Esophagus muscularis mucosa (tissue), 4 donors: ENCODE measurements at places on chromosomes 3 and 15. TPM values are rescaled to one million over a fixed set of nuclear protein-coding genes. Genes with fewer than 3 reads are reported as not detected.

The THAP10 gene
- 2.9 TPM for total RNA-seq

The ZNF609 gene
- total RNA-seq, result 49.9 TPM

The ZIC1 gene
- total RNA-seq, result not detected

The LRRC34 gene
- total RNA-seq, result 2.2 TPM

The DAZL gene
- not detected for total RNA-seq

The GOLGA6L10 gene
- total RNA-seq, result 0.71 TPM

The WDR76 gene
- 5.8 TPM for total RNA-seq

The RETNLB gene
- not detected for total RNA-seq

GRCh38 chr3:156543043-156543555 is 11.8 kb downstream of the SSR3 start:
- no peak for DNase-seq
- peaks cover 92% of the 10 kb centered on the region for H3K4me1 ChIP-seq
- no peaks in the 10 kb centered on the region for H3K27me3 ChIP-seq
- H3K4me3 ChIP-seq, result no peak overlapping the region
- peak overlapping the region; percentile 79 for H3K27ac ChIP-seq

DNA sequence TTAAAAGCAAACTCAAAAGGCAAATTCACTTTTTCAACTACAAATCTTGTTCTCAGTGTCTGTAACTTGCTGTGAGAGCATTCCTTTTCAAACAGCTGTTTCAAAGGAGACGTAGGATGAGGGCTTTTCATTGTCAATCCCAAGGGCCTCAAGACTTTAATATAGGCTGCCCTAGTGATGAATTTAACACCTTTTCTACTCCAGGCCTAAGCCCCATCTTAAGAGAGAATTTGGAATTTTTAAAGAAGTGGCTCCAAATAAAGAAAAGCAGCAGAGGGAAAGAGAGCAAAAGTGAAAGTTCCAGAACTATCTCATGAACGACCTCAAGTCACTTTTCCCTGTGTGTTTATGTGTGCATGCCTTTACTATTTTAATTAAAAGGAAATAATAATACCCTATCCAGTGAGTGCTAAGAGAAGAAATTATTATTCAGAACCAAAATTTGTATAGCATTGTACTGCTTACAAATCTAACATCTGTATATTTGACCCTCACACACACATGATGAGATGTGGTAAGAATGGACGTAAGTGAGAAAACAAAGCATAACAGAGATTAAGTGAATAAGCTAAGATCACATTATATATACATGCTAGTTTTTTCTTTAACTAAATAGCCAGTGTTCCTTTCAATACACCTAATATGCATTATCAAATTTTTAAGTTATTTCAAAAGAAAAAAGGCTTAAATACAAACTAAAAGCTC is 196.4 kb downstream of the VGLL3 start:
- H3K36me3 ChIP-seq, result no peaks in the 10 kb centered on the region
- H3K27me3 ChIP-seq, result no peaks in the 10 kb centered on the region
- H3K4me3 ChIP-seq, result peak overlapping the region; percentile 34
- DNase-seq, result no peak
- H3K4me1 ChIP-seq, result peaks cover 21% of the 10 kb centered on the region

GRCh38 chr15:98860281-98861041 is 147.1 kb downstream of the PGPEP1L start:
- H3K27ac ChIP-seq, result no peak overlapping the region
- H3K36me3 ChIP-seq, result no peaks in the 10 kb centered on the region
- H3K4me1 ChIP-seq, result peaks cover 82% of the 10 kb centered on the region
- no peak for DNase-seq
- no peak overlapping the region for H3K4me3 ChIP-seq

- H3K4me3 ChIP-seq, result no peak overlapping the region
- no peak for DNase-seq
- no peak overlapping the region for H3K27ac ChIP-seq
- no peaks in the 10 kb centered on the region for H3K4me1 ChIP-seq
These were observed 18.6 kb upstream of the MYZAP start for GRCh38 chr15:57573151-57573550.

- H3K4me1 ChIP-seq, result peaks cover 13% of the 10 kb centered on the region
- no peak for DNase-seq
- H3K27me3 ChIP-seq, result no peaks in the 10 kb centered on the region
These were observed 188.6 kb downstream of the NLGN1 start for GRCh38 chr3:173586166-173586565.

- H3K4me3 ChIP-seq, result no peak overlapping the region
- peaks cover 20% of the 10 kb centered on the region for H3K4me1 ChIP-seq
- H3K27ac ChIP-seq, result no peak overlapping the region
- no peak for DNase-seq
- H3K27me3 ChIP-seq, result no peaks in the 10 kb centered on the region
These were observed 61.7 kb upstream of the PPIB start for GRCh38 chr15:64224511-64224910.

GRCh38 chr3:139122221-139122581 is 77.5 kb upstream of the PRR23C start:
- H3K4me1 ChIP-seq, result no peaks in the 10 kb centered on the region
- no peak overlapping the region for H3K27ac ChIP-seq
- no peaks in the 10 kb centered on the region for H3K36me3 ChIP-seq
- H3K27me3 ChIP-seq, result no peaks in the 10 kb centered on the region
- no peak for DNase-seq
- no peak overlapping the region for H3K4me3 ChIP-seq

GRCh38 chr15:93428150-93428549 is 339.1 kb upstream of the RGMA start:
- no peak overlapping the region for H3K4me3 ChIP-seq
- H3K27ac ChIP-seq, result no peak overlapping the region
- no peaks in the 10 kb centered on the region for H3K36me3 ChIP-seq

DNA sequence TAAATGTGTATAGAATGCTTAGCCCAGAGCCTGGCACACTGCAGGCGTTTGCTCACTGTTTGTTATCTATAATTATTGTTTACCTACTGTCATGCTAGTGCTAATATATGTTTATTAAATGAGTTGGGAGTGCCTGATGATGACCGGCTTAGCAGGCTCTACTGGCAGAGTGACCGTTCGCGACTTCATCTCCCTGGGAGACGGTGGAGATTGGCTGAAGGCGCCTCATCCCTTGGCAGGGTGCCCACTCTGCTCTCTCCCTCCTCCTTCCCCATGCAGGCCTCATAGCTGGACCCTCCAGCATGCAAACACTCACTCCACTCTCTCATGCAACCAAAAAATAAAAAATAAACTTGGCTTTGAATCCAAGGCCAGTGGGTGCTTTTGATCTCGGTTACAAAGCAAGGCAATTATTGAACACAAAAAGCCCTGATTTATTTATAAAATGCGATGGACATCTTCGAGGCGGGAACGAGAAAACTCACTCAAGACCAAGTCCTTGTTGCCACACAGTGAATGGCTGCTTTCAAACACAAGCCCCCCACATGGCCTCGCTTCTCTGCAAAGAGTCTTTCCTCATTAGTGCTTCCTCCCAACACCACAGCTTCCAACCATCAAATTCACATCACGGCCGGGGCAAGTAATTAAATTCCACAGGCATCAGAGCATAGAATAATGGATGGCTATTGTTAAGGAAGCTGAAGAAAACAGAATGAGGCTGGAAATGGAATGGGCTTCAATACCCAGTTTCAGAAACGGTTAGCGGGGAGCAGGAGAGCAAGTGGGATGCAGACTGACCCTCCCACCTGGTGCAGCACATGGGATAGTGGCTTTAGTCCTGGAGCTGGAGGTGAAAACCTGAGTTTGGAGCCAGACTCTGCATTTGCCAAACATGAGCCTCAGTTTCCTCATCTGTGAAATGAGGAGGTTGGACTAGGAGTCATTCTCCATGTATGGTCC is 135.7 kb upstream of the RAD18 start:
- H3K27me3 ChIP-seq, result no peaks in the 10 kb centered on the region
- no peak overlapping the region for H3K27ac ChIP-seq
- no peak for DNase-seq
- peaks cover 6% of the 10 kb centered on the region for H3K4me1 ChIP-seq
- no peaks in the 10 kb centered on the region for H3K36me3 ChIP-seq
- no peak overlapping the region for H3K4me3 ChIP-seq

DNA sequence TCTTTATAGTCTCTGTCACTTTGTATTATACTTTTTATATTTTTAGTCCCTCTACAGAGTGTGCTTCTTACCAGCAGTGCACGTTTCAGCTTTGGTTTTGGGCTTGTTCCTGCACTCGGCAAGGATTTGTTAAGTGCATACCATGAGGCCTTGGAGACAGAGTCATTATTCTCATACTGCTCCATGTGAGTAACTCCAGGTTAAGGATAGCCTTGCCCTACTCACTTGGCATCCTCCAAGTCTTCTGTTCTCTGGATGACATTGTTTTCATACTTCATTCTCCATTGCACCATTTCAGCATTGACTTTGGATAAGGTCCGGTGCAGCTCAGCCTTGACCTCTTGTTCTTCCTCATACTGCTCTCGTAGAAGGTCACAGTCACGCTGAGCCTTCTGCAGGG is 96.4 kb downstream of the MYH15 start:
- no peak overlapping the region for H3K27ac ChIP-seq
- no peaks in the 10 kb centered on the region for H3K4me1 ChIP-seq

DNA sequence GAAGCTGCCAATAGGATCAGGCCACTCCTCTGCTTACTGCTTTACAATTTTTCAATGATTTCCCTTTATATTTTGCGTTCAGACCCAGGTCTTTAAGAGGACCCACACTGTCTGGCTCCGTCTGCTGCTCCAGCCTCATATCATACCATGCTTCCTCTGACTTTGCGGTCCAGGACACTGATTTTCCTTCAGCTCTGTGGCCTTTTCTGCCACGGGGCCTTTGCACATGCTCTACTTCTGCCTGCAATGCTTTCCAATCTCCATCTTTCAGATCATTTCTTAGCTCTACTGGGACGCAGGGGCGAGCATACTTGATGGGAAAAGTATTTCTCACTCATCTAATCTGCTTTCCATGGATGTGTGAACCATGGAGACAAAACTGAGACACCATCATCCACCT is 23.0 kb upstream of the SH3GL3 start:
- no peak overlapping the region for H3K27ac ChIP-seq
- H3K4me3 ChIP-seq, result no peak overlapping the region
- no peaks in the 10 kb centered on the region for H3K36me3 ChIP-seq
- no peak for DNase-seq
- peaks cover 36% of the 10 kb centered on the region for H3K27me3 ChIP-seq
- H3K4me1 ChIP-seq, result no peaks in the 10 kb centered on the region

DNA sequence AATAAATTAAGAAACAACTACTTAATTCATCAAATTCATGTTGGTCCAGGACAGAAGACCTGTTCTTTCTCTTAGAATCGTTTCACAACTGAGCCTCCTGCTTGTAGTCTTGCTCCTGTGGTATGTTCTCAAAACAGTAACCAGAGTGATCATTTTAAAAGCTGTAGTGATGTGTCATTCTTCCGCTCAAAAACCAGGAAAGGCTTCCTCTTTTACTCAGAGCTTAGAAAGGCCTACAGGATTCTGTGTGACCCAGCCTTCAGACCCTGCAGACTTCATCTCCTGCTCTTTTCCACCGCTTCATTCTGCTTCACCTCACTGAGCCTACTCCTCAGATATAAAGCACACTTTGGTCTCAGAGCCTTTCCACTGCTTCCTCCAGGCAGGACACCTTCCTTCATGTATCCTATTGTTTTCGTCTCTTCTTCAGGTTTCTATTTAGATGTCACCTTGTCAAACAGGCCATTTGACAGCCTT is 22.7 kb downstream of the ST6GAL1 start:
- H3K27me3 ChIP-seq, result no peaks in the 10 kb centered on the region
- H3K4me1 ChIP-seq, result peaks cover 2% of the 10 kb centered on the region
- no peak overlapping the region for H3K27ac ChIP-seq
- DNase-seq, result no peak
- H3K36me3 ChIP-seq, result no peaks in the 10 kb centered on the region
- H3K4me3 ChIP-seq, result no peak overlapping the region

- no peak overlapping the region for H3K27ac ChIP-seq
- no peaks in the 10 kb centered on the region for H3K27me3 ChIP-seq
- H3K4me3 ChIP-seq, result no peak overlapping the region
These were observed 990.7 kb downstream of the FHIT start for GRCh38 chr3:60260546-60260945.

DNA sequence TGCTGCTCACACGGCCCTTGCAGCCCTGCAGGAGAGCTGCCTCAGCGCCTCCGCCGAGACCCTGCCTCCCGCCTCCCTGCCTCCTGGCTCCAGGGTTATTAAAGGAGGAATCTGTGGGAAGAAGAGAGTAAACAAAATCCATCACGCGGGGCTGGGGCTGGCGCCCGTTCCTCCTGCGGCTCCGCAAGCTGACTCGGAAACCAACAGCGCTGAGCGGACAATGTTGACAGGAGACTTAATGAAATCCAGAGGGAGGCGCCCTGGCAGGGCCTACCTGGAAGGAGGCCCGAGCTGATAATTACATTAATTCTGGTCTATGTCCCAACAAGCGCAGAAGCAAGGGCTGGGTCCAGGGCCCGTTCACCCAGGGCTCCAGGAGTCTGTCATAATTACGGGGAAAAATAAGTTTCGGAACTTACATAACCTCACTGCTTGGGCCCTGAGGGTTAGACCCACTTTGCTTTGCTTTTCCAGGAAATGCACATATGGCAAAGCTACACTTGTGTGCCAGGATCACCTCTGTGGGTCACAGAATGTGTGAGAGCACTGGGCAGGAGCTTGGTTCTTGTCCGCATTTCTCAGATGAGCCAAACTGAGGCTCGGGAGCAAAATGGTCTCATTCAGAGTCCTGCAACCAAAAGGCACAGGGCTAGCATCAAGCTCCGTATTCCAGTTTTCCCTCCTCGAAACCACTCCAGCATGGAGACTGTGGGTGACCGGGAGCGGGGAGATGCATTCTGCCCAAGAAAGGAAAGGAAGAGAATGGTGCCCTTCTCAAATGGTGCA is 43.8 kb upstream of the SLC6A6 start:
- H3K36me3 ChIP-seq, result no peaks in the 10 kb centered on the region
- H3K4me3 ChIP-seq, result peak overlapping the region; percentile 31
- no peaks in the 10 kb centered on the region for H3K27me3 ChIP-seq
- no peak for DNase-seq
- H3K4me1 ChIP-seq, result peaks cover 11% of the 10 kb centered on the region

DNA sequence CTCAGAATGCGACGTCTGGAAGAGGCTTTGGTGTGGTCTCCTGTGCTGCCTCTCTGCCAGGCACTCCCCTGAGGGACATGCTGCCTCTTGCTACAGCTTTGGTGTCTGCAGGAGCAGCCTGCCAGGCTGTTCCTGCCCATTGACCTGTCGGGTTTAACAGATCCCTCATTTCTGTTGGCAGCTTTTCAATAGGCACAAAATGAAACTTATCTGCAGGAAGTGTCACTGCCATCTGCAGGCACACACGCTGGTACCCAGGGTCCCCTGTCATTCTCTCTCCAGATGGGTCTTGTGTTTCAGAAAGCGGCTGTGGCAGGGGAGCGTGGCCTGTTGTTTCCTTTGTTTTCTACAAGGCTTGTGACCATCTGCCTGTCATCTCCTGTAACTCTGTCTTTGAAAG is 328.3 kb upstream of the CHRM5 start:
- H3K4me1 ChIP-seq, result no peaks in the 10 kb centered on the region
- H3K27ac ChIP-seq, result no peak overlapping the region
- H3K36me3 ChIP-seq, result no peaks in the 10 kb centered on the region
- no peak for DNase-seq
- no peaks in the 10 kb centered on the region for H3K27me3 ChIP-seq

- no peak for DNase-seq
- H3K27me3 ChIP-seq, result no peaks in the 10 kb centered on the region
- peak within 1 kb of the TSS; percentile 85 for H3K4me3 ChIP-seq
- no peaks in the 10 kb centered on the region for H3K36me3 ChIP-seq
These were observed at the start of gene PDZRN3 for GRCh38 chr3:73624821-73625665. PDZRN3 (minus strand) TSS chr3:73624941.

GRCh38 chr15:77409259-77410156 is 10.4 kb downstream of the PEAK1 start:
- no peak overlapping the region for H3K4me3 ChIP-seq
- no peaks in the 10 kb centered on the region for H3K27me3 ChIP-seq
- peaks cover 22% of the 10 kb centered on the region for H3K4me1 ChIP-seq

- H3K27me3 ChIP-seq, result no peaks in the 10 kb centered on the region
- peaks cover 3% of the 10 kb centered on the region for H3K36me3 ChIP-seq
- peak overlapping the region; percentile 54 for H3K4me3 ChIP-seq
- DNase-seq, result no peak
- peaks cover 29% of the 10 kb centered on the region for H3K4me1 ChIP-seq
- H3K27ac ChIP-seq, result peak overlapping the region; percentile 82
These were observed 783 bp upstream of the ISG20 start for GRCh38 chr15:88637841-88638625.
